Fibroblast of gingiva (primary cell): ENCODE measurements at places on chromosomes 12 and 14.
A peak's percentile ranks its signal among the peaks of the same experiment; 100 is the strongest.

DNA sequence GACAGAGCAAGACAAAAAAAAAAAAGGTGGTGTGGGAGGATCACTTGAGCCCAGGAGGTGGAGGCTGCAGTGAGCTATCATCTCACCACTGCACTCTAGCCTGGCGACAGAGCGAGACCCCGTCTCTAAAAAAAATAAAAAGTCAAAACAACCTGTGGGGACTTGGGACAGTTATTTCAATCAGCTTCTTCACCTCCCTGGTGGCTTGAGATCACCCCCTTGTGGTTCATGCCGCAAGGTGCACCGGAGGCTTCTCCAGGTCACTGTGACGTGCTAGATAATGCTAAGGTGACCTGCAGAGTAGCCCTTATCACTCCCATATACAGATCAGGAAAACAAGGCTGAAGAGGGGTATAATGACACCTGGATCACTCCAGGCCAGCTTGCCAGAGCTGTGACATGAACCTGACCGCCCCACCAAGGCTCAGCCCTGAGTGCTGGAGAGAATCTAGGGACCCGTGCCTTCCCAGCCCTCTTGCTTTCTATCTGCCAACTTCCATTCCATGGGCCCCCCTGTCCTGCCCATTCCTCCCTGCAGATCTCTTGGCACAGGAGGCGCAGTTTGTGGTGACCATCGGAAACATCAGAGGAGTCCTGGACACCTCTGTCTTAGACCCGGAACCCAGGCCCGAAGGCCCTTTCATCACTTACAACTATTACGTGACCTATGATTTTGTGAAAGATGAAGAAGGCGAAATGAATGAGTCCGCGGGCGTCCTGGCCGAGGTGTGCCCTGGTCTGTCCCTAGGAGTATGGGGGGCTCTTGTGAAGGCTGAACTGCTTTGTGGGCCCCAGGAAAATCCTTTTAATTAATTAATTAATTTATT lies 8.1 kb downstream of the LRRC43 start:
- DNase-seq, result peak; percentile 26

DNA sequence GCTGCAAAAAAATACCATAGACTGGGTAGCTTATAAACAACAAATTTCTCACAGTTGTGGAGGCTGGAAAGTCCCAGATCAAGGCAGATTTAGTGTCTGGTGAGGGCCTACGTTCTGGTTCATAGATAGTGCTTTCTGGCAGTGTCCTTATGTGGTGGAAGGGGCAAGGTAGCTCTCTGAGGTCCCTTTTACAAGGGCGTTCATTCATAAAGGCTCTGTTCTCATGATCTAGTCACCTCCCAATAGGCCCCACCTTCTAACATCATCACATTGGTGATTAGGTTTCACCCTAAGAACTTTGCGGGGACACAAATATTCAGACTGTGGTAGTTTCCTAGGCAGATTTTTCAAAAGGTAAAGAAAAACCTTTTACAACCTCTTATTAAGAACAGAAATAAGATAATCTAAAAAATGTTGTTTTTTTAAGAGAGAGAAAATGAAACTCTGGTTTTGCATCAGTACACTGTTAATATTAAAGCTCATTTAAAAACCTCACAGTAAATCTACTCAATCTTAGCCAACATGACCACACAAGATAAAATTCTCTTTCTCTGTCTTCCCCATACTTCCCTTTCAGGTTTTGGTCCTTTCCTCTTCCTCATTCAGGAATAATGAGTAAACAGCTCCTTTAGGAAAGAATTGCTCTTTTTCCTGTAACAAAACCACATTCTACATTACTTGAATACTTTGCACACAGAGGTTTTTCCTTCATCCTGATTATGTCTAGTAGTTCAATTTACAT lies 117.5 kb downstream of the UNC79 start:
- DNase-seq, result no peak

- no peak for DNase-seq
These were observed 211.3 kb downstream of the TMEM121 start for GRCh38 chr14:105737504-105738246.

DNA sequence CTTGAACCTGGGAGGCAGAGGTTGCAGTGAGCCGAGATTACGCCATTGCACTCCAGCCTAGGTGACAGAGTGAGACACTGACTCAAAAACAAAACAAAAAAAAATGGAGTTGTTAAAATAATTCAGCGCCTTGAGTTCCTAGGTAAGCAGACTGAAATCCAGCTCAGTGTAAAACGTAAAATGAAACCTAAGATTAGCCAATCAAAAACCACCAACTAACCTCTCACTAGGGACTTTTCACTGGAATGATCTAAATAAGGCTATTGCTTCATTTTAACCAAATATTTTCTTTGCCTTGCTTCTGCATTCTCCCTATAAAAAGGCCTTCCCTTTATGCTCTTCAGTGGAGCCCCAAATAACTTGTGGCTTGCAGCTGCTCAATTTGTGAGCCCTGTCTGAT lies 91.6 kb upstream of the HIF1A start:
- DNase-seq, result peak; percentile 70

DNA sequence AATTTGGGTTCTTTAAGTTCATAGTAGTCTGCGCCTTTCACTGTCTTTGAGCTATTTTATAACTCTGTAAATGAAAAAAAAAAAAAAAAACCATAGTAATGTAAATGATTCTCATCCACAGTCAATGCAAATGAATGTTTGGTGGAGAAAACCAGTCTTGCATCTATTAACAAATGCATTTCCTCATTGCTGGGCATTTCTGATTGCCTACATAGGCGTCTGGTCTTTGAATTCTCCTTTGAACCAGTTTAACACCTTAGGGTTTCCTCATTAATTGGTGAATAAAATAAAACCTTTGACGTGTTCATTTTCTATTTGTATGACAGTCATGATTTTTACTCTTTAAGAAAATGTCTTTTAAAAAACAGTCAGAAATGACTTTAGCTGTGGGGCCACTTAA lies 114.8 kb downstream of the C12orf75 start:
- no peak for DNase-seq

DNA sequence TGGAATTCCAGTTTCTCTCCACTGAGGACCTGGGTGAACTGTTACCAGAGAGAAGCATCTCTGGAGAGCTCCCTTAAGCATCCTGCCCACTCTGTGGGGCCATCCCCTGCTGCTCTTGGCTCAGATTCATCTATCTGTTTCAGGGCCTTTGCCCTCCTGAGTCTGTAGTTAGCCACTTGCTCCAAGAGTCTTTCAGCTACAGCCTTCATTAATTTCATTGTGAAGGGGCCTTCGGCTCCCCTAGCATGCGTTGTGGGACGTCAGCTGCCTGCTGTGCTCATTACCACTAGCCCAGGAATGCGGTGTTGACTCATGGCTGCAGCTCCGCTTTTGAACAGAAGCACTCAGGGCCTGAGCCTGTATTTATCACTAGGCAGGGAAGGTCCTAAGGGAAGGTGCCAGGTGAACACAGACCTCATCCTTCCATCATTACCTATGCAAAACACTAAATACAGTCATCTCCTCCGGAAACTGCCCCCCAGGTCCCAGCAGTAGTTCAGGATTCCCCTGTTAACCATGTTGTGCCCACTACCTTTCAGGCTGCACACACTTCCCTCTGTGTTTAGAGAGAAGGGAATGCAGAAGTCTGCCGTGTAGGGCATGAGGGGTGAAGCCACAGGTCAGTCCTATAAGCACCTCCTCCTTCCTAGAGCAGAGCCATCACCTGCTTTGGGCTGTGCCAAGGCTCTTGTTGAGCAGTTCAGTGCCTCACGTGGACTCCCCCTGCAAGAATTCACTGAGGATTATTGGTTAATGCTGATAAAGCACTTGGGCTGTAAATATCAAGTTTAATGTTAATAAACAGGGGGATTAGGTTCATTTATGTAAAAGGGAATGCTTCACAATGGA lies 191.4 kb downstream of the CACNA1C start:
- peak; percentile 86 for DNase-seq

DNA sequence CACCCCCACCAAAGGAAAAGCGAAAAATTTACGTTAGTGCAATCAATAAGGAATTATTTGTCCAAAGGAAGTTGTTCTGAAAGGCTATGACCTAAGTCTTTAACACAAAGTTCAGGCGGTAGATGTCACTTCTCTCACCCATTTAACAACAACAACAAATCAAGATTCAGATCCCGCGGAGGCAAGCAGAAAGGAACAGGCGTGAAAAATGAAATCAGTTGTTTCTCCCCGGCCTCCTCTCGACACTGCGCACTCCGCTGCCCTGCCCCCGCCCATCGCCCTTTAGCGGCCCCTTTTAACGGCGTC lies 1.4 kb downstream of the DENND5B start:
- no peak for DNase-seq

- DNase-seq, result no peak
These were observed 36.4 kb upstream of the SYT10 start for GRCh38 chr12:33476058-33476457.
